ENCODE measurements at places on chromosomes 6 and 20.

- no peak for DNase-seq
Observed at GRCh38 chr6:65979120-65979519, 272.1 kb upstream of the EYS start.

GRCh38 chr20:37896932-37897548 lies 5.9 kb upstream of the VSTM2L start:
- no peak for DNase-seq

DNA sequence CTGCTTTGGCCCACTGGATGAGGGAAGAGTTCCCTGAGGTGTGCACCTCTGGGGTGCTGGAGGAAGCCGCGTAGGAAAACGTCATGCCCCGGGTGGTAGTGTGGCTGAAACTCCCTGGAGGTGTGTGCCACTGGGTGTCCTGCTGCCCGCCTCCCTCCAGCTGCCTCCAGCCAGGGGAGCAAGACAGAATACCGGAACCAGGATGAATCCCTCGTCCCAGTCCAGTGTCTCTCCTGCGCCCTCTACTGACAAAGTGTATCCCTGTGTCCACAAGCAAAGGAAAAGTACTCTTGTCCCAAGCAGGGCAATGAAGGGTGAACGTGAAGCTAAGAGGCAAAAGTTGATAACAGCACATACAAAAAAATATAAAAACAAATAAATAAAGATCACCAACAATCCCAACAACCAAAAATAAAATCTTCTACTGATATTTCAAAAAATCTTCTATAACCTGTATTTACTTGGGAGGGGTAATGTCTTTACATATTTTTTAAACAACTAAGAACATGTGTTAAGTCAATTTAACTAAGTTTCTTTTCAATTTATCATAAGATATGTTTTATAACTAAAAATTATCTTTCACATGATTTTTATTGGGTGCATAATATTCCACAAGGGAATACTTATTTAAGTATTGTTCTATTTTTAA lies 437.6 kb downstream of the MAFB start:
- DNase-seq: no peak

DNA sequence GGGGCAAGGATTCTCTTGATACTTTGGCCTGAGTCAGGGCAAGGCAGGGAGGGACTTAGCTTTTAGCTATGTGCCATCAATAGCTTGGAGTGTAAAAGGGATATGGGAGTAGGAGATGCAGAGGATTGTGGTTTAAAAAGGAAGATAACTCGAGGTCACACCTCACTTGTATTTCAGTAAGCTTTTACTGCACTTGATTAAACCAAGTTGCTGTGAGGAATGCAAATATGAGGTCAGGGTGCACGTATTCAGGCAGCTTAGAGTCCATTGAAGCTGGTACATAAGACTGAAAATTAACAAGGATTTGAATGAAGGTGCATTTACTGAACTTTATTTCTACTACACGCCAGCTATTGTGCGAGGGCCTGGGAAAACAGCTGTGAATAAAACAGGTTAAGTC lies 32.1 kb downstream of the DSTN start:
- DNase-seq: no peak

- no peak for DNase-seq
Observed at GRCh38 chr6:170147832-170148708, 142.8 kb downstream of the DLL1 start.

DNA sequence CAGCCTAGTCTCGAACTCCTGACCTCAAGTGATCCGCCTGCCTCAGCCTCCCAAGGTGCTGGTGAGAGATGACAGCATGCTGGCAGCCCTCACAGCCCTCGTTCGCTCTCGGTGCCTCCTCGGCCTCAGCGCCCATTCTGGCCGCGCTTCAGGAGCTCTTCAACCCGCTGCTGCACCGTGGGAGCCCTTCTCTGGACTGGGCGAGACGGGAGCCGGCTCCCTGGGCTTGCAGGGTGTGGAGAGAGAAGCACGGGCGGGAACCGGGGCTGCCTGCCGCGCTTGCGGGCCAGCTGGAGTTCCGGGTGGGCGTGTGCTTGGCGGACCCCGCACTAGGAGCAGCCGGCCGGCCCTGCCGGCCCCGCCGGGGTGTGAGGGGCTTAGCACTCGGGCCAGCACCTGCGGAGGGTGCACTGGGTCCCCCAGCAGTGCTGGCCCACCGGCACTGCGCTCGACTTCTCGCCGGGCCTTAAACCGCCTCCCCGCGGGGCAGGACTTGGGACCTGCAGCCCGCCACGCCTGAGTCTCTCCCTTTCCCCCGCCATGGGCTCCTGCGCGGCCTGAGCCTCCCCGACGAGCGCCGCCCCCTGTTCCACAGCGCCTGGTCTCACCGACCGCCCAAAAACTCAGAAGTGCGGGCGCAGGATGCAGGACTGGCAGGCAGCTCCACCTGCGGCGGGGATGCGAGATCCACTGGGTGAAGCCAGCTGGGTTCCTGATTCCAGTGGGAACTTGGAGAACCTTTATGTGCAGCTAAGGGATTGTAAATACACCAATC lies 31.5 kb upstream of the RANBP9 start:
- DNase-seq: no peak

- DNase-seq: peak; percentile 72
Observed at GRCh38 chr6:39357998-39358686, 35.6 kb upstream of the KCNK16 start.

DNA sequence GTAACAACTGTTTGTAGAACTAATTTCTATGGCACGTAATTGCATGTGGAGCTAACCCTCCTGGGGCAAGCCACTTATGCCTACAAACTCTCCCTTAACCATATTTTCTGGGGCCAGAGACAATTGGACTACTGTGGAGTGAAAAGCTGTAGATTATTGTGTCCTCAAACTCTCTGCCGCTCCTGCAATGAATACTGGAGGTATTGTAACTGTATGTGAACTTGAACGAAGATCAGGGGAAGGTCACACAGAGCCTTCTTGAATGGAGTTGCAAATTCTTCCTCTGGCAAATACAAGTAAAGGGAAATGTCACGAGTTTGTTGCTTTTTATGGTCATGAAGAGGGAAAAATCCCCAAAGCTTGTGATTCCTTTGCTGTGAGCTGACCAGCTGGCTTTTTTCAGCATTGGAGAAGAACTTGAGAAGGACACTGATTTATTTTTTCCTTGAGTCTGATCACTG lies 18.2 kb downstream of the AKAP12 start:
- DNase-seq: peak; percentile 73

- DNase-seq: no peak
Observed at GRCh38 chr6:35397806-35398418, 54.2 kb upstream of the FANCE start.

- no peak for DNase-seq
Observed at GRCh38 chr6:167839343-167839742, 12.6 kb downstream of the AFDN start.

DNA sequence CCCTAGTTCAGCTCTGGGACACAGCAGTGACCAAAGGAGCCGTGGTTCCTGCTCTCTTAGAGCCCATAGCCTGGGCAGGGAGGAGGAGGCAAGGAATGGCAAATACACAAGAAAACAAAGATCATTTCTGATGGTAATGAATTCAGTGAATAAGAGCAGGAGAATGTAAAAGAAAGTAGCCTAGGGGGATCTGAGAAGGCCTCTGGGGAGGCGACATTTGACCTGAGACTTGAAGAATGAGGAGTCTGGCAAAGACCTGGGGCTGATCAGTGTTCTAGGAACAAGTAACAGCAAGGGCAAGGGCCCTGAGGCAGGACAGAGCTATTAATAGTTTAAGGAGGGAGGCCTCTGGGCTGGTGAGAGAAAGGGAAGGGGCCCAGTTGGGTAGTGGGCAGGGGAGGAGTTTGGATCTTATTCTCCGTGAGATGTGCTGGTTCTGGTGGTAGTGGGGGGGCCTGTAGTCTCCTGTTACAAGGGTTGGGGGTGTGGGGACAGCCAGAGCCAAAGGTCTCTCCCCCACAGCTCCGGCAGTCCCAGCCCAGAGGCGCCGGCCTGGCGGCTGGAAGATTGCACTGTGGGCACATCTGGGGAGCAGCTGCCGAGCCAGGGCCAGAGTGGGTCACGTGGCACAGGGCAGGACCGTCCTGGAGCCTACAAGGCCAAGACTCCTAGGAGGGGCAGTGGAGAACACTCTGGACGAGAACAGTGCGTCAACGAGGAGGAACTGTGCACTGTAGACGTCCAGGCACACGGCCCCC lies 9.3 kb upstream of the ID1 start:
- DNase-seq: no peak

GRCh38 chr6:132527791-132528190 lies 10.3 kb upstream of the TAAR9 start:
- no peak for DNase-seq

DNA sequence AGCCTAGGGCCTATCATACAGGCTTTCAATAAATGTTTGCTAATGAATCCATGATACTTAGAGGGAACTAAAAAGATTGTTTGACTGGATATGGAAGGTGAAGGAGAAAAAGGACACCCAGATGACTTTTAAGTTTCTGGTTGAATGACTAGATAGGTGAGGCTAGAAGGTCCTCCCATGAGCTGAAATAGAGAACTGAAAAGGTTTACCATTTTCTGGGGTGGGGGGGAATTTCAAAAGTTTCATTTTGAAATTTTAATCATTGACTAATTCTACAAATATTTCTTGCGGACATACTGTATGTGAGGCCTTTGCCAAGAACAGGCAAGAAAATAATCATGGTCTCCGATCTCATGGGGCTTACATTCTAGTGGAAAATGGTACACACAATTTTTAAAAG lies 17.9 kb upstream of the ZBTB2 start:
- no peak for DNase-seq

DNA sequence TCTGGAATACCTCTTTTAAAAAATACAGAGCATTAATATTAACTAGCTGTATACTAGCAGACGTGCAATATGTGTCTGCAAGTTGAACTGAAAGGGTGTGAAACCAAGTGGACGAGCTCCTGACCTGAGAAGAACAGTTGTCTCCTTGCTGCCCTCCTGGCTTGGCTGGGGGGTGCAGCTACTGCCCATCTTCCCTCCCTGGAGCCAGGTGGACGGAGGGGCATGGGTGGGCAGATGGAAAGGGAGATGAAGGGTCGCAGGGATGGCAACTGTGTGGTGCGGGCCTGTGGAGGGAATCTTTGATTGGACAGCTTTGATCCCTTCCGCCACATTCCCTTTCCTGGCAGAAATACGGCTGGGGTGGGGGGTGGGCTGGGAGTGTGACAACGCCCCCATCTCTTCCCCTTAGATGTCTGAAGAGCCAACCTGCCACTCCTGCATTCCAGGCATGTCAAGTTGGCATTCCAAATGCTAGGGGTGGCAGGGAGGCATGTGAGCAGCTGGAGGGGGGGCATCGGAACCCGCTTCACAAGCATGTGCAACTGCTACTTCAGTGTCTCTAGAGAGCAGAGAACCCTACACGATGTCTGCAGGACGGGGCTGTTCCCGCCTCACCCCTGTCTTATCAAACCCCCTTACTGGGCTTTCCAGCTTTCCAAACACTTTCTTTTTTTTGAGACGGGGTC lies 37.3 kb downstream of the SRSF3 start:
- DNase-seq: no peak

GRCh38 chr6:86380571-86381125 lies 556.7 kb upstream of the HTR1E start:
- DNase-seq: no peak

GRCh38 chr6:36701401-36701991 lies 3.9 kb downstream of the RAB44 start:
- no peak for DNase-seq

GRCh38 chr6:66291905-66292304 lies 584.9 kb upstream of the EYS start:
- no peak for DNase-seq

GRCh38 chr6:72825315-72825911 lies 203.5 kb downstream of the KCNQ5 start:
- no peak for DNase-seq

DNA sequence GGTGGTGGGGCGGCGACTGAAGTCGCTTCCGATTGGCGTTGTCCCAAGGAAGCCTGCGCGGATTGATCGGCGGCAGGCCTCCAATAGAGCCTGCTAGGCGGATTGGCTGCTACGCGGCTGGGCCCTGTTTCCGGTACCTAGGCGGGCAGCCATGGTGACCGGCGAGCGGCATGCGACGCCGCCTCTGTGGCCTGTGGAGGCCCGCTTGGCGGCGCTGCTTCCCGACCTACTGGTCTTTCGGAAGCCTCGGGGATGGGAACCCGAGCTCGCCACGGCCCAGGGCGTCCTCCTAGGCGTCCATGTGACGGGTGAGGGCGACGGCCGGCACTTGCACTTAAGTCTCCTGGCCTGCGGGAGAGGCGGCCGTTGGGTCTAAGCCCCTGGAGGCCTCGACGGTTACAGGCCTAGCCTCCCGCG lies 28.1 kb downstream of the NFYA start:
- no peak for DNase-seq

GRCh38 chr20:46519471-46520068 lies 6.2 kb upstream of the ZNF334 start:
- DNase-seq: no peak

Measured in hindlimb muscle (tissue), 1 donor.